ENCODE measurements at places on chromosomes 7 and 10. TPM values are rescaled to one million over a fixed set of nuclear protein-coding genes. Genes with fewer than 3 reads are reported as not detected.

DNA sequence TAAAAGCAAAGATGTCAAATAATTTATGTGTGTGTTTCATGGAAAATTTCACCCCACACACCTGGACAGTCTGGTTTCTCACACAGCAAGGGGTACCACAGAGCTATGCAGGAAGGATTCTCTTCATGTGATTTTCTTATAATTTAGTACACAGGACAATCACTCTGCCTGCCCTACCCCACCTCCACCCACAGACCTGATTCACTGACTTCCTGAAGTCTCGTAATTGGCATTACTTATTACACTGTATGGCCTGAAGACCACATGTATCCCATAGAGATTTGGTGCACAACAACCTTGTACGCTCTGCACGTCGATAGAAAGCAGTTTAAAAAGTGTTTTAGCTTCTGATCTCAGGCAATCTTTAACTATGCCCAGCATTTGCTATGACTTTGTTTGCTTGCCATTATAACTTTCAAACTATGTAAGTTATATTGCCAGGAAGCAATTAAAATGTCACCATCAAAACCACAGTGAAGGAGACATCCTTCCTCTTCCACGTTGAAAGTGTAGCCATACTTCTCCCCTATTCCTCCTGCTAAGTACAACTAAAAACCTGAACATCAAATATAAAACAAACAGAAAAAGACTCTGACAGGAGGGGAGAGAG, 279.4 kb upstream of the IMMP2L start:
- H3K27me3 ChIP-seq = no peaks in the 10 kb centered on the region
- no peaks in the 10 kb centered on the region for H3K36me3 ChIP-seq
- H3K4me1 ChIP-seq = no peaks in the 10 kb centered on the region
- no peak overlapping the region for H3K4me3 ChIP-seq

DNA sequence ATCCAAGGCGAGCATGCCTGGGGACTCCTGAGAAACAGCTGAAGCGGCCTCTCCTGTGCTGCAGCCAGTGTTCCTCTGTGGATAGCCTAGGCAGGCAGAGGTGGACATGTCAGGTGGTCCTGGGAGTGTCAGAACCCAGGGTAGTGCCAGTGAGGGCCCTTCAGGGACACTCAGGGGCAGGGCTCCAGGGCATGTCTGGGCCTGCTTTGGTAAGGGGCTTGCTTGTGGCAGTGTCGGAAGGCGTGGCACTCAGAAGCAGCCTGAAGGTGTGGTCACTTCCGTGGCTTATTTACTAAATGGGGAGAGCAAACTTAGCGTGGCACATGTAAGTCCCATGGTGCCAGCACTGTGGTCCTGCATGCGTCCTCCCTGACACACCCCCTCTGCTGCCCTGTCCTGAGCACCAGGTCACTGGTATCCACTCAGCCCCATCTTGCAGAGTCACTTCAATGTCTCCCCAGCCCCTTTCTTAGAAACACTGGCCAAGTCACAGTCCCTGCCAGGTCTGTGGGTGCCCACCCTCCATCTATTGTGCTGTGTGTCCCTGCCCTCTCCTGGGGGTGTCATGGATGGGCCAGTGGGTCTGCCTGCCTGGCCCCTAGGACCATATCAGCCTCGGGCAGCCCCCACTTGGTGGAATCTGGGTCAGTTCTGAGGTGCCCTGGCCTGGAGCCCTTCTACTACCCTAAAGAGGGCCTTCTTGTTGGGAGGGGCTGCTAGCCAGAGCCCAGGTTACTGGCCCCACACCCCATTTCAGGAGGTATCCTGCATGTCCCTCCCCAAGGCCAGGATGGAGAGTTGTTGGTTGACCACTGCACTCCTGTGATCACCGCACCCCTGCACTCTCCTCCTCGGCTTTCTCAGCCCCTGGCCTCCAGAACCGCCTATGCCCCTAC, 6.4 kb downstream of the ZMIZ2 start:
- peaks cover 20% of the 10 kb centered on the region for H3K4me1 ChIP-seq

GRCh38 chr7:28921822-28922221, 36.3 kb downstream of the TRIL start:
- peaks cover 10% of the 10 kb centered on the region for H3K4me1 ChIP-seq
- H3K36me3 ChIP-seq = no peaks in the 10 kb centered on the region
- no peak overlapping the region for H3K27ac ChIP-seq
- no peaks in the 10 kb centered on the region for H3K27me3 ChIP-seq

CASP2 gene
- total RNA-seq = 64.1 TPM
